ENCODE measurements at places on chromosomes 13 and 19.

DNA sequence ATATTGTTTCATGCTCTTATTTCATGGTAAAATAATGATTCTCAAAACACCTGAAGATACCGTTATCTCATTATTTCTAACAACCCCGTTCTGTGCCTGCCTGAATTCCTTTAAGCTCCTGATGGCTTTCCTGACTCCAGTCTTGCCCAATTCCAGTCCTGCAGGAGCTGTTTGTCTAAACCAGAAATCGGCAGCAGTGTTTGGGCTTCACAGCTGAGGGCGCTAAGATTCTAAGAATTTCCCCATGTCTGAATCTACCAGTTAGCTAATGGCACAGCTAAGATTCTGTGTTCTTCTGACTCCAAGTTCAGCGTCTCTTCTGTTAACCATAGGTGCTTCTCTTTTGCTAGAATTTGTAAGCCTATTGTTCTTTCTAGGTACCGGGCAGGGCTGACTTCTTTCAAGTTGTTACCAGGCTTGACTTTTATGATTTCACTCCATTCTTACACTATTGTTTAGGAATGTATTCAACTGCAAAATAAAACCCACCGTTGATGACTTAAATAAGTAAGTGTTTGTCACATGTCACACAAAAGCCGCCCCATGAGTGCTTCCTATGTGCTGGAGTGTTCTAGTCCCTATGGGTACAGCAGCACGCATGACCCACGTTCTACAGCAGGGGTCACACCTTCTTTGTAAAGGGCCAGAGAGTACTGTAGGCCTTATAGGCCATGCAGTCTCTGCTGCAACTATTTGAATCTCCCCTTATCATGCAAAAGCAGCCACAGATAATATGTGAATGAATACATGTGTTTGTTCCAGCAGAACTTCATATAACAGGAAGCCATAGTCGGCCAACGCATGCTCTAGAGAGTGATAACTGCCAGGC is 168.3 kb upstream of the RNF113B start:
- DNase-seq, result no peak

DNA sequence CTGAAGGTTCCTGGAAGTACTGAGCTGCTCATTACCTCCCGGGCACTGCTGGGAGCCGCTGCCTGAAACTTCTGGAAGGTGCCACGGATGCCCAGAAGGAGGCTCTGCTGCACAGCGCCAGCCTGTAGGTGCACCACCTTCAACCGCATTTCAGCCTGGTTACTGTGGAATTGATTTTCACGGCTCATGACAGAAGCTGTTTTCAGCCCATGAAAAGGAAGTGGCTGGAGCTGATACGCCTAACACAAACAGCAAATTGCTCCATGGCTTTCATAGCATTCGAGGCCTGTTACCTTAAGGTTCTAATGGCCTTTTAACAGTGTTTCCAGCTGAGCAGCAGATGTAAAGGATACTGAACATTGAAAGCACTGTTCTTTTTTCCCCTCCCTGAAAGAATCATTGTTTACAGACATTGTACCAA is 22.0 kb downstream of the GPC6 start:
- no peak for DNase-seq

DNA sequence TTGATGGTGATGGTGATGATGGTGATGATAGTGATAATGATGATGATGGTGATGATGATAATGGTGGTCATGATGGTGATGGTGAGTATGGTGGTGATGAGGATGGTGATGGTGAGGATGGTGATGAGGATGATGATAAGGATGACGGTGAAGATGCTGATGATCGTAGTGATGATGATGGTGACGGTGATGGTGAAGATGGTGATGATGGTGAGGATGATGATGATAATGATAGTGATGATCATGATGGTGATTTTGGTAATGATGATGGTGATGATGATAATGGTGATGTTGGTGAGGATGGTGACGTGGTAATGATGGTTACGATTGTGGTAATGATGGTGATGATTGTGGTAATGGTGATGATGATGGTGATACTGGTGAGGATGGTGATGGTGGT is 10.8 kb upstream of the BCAT2 start:
- DNase-seq, result no peak

DNA sequence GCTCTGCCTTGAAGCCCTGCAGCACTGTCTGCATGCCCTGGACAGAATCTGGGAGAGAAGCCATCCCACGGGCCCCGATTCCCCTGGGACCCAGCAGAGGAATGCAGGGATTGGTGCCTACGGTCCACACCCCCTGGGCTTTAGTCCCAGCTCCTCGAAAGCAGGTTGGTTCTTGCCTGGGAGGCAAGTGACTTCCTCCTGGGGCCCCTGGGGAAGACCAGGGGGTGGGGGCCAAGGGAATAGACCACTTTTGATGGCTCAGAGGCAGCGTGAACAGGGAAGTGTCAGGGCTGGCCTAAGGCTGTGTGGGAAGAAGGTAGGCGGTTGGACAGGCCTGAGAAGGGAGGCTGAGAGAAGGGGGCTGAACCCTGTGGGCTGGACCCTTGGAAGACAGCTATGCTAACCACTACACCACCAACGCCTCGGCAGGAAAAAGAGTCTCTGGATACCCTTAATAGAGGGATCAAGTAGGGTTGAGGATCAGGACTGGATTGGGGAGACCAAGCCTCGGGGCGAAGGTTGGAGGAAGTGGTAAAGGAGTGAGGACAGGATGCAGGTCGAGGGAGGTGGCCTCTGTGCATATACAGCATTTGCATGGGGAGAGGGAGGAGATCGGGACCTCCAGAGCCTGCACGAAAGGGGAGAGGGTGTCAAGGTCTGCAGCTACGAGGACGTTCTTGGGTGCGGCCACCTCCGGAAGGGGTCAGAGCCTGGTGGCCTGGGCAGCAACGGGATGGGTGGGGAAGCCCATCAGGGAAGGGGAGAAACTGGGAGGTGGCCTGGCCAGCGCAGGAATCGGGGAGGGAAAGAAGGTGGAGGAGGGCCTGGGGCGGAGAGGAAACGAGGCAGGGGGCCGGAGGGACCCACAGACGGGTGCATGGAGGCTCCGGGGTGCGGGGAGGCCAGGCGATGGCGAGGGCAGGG is 709 bp downstream of the DPP9 start:
- DNase-seq, result no peak

- DNase-seq, result no peak
Observed at GRCh38 chr19:50899569-50899968, 11.6 kb downstream of the KLK4 start.

DNA sequence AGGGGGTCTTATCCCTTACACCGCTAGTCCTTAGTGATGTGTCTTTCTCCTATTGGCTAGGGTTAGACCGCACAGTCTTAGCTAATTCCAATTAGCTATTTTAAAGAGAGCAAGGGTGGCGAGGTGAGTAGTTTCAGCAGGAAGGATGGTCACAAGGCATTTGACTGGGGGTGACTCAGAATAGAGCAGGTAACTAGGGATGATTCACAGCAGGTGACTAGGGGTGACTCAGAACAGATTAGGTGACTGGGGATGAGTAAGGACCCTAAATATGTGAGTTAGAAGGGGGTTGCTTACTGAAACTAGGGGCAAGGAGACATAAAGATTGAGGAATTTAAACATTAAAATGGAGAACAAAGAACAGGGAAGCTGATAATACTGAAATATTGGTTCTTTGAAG is 64.3 kb downstream of the ZNF66 start:
- no peak for DNase-seq

DNA sequence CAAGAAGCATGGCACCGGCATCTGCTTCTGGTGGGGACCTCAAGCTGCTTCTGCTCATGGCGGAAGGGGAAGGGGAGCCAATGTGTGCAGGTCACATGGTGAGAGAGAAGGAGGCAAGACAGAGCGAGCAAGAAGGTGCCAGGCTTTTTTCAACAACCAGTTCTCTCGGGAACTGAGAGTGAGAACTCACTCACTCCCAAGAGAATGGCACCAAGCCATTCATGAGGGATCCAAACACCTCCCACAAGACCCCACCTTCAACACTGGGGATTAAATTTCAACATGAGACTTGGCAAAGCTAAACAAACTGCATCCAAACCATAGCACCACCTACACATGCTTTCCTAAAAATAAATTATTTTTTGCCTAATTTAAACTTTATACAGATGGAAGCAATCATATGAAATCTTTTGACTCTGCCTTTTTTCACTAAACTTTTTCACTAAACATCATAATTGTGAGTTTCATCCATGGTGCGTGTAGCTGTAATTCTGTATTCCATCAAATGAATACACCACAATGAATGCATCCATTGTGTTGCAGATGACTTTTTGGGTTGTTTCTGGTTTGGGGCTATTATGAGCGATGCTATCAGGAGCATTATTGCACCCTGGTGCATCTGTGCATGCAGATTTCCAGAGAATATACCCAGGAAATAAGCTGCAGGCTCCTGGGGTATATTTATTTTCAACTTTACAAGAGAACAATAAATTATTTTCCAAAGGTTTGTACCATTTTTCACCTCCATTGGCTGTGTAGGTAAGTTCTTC is 14.6 kb upstream of the IPO5 start:
- DNase-seq, result no peak

DNA sequence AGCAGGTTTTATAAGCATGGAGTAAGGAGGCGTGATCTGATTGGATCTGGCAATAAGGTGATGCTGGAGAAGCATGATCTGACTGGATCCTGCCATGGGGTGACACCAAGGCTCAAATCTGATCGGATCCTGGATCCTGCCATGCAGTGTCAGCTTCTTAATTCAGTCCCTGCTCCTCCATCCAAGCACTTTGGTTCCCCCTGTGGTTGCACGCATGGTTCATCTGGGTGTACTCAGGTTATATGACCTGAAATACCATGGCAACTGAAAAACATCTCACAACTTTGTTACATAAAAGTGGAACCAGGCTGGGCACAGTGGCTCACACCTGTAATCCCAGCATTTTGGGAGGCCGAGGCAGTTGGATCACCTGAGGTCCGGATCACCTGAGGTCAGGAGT is 17.6 kb upstream of the KLK4 start:
- no peak for DNase-seq

GRCh38 chr19:18308051-18308947 is 14.6 kb downstream of the LSM4 start:
- no peak for DNase-seq

- DNase-seq, result no peak
Observed at GRCh38 chr13:51801631-51802099, 2.3 kb downstream of the DHRS12 start.

DNA sequence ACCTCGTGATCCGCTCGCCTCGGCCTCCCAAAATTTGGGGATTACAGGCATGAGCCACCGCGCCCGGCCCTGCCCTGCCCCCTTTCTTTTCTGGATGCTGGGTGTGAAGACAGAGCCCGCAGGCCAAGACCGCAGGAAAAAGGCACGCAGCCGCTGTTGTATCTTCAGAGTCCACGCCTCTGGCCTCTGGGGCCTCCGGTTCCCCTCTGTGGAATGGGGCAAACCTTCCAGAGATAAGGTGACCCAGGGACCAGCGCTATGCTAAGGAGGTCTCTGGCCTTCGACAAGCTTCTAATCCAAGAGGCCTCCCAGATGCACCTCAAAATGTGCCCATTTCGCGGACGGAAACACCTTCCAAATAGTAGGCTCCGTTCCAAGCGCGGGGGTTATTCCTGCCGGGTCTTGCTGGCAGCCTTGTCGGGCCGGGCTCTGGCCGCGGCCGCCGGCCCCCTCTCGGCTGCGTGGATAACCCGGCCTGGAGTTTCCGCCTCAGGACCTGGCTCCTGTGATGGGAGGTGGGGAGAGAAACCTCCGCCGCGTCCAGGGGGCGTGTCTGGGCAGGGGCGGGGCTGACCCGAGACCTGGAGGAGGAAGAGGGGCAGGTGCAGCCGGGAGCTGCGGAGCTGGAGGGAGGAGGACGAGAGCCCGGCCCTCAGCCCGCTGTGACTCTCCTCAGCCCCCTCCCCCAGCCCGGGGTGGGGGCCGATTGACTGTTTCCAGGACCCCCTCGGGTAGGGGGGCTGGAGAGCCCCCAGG is 13.1 kb downstream of the TJP3 start:
- DNase-seq, result peak; percentile 77

DNA sequence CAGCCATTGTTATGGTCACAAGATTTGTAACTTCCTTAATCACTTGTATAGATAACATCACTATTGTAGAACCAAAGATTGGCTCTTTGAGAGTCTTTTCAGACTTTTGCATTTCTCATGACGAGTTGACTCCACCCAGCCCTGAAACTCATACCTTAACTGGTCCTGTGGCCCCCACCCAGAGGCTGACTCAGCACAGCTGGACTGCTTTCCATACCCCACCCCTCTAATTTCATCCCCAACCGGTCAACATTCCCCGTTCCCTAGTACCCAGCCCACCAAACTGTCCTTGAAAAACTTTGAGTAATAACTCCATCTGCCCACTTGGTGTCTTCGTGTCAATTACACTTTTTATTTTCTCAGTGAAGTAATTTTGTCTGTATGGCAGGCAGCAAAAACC is 32.1 kb upstream of the SLITRK1 start:
- no peak for DNase-seq

DNA sequence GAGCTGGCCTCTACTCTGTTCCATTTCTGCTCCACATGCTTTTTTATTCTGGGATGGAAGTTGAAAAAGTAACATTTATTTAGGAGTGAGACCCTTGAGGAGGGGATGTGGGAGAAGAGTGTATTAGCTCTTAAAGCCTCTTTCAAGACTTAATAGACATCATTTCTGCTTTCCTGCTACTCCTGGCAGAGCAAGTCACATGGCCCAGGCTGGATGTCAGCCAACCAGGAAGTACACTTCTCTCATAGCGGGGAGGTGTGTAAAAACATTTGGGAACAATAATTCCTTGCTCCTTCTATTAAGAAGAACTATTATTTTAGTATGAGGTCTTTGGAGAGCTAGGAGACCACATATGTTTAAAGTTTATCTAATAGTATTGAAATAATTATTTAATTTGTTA is 40.6 kb upstream of the FAM216B start:
- peak; percentile 2 for DNase-seq

DNA sequence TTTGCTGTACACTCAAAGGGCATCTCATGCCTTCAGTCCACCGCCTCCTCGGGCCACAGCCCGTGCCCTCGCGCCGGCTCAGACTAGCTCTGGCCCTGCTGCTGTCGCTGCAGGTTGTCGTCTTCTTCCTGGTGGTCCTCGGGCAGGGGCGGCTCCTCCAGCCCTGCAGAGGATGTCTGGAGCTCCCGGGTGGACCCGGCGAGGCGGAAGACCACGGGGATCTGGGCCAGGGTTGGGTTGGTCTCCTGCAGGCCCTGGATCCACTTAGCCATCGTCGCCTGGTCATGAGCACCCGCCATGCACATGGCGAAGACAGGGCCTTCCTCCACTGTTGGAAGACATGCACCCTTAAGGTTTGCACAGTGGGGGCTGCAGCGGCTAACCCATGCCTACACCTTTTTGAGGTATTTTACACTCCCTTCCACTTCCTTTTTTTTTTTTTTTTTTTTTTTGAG is 489 bp upstream of the ZNF653 start:
- no peak for DNase-seq

GRCh38 chr13:48398450-48399095 is 14.3 kb downstream of the LPAR6 start:
- no peak for DNase-seq

GRCh38 chr19:58021541-58022282 is 12.1 kb upstream of the ZSCAN1 start:
- no peak for DNase-seq

GRCh38 chr13:32209652-32210051 is 105.5 kb downstream of the ZAR1L start:
- no peak for DNase-seq

Data from CMK (cell line).